Stimulated activated CD8-positive, alpha-beta memory T cell treated with anti-CD3 and anti-CD28 coated beads, Interleukin-4, amount 100 ng/mL, for 1 hour (primary cell): ENCODE measurements at places on chromosomes 13 and 19.

DNA sequence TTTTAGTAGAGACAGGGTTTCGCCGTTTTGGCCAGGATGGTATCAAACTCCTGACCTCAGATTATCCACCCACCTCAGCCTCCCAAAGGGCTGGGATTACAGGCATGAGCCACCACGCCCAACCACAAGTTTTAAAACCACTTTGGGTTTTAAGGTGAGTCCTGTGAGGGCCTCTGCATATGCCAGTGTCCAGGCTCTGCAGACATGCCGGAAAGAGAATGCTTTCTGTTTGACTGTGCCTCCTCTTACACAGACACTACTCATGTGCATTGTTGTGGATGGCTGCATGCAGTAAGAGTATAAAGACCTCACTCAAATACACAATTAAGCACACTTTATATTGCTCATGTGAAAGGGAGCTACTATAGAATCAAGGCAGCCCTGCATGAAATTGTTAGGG lies 20.8 kb upstream of the SLC25A30 start:
- DNase-seq: no peak

DNA sequence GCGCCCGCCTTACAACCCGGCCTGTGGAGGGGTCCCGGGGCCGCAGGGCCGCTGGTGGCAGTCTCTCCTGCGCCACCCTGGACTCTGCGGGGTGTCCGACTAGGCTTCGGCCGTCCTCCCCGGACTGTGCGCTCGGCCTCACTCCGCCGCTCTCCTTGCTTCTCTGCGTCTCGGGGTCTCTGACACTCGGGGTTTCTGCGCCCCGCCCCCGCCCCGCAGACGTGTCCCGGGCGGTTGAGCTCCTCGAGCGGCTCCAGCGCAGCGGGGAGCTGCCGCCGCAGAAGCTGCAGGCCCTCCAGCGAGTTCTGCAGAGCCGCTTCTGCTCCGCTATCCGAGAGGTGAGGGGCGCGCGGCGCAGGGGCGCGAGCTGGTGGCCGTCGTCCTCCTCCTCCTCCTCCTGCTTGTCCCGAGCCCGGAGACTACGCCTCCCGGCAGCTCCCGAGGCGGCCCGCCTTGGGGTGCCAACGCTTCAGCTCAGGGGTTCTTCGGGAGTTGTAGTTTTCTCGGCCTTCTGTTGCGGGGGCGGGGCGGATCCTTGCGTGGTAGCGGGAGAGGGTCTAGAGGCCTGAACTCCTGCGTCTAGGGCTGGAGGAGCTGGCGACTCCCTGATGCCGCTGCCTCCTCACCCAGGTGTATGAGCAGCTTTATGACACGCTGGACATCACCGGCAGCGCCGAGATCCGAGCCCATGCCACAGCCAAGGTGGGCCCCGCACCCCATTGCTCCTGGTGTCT lies 627 bp downstream of the LIN7B start:
- no peak for DNase-seq

- no peak for DNase-seq
These were observed 300.0 kb downstream of the NALCN start for GRCh38 chr13:101116341-101116740.

GRCh38 chr13:108377646-108378206 lies 108.2 kb downstream of the TNFSF13B start:
- DNase-seq: no peak

DNA sequence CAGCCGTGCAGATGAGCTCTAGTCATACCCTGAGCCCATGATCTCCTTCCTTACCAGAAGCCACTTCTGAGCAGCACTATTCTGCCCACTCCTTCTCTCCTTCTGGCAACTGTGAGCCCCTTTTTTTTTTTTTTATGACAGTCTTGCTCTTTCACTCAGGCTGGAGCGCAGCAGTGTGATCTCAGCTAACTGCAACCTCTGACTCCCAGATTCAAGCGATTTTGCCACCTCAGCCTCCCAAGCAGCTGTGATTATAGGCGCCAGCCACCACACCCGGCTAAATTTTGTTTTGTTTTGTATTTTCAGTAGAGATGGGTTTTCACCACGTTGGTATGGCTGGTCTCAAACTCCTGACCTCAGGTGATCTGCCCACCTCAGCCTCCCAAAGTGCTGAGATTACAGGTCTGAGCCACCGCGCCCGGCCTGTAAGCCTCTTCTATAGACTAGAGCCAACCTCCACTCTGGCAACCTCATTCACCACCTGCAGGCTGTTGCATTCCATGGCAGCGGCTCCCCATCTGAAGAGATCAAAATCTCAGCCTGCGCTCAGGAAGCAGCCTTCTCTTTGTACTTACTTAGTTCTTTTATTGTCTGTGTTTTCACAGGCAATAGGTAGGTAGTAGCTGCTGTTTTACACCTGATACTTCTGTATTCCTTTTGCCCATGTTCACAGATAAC lies 34.8 kb upstream of the NDFIP2 start:
- no peak for DNase-seq

- no peak for DNase-seq
These were observed 529.2 kb upstream of the NBEA start for GRCh38 chr13:34412817-34413375.

- DNase-seq: no peak
These were observed 1102.0 kb upstream of the SPRY2 start for GRCh38 chr13:81442904-81443303.

GRCh38 chr13:113044391-113045114 lies 61.0 kb upstream of the F7 start:
- DNase-seq: no peak

DNA sequence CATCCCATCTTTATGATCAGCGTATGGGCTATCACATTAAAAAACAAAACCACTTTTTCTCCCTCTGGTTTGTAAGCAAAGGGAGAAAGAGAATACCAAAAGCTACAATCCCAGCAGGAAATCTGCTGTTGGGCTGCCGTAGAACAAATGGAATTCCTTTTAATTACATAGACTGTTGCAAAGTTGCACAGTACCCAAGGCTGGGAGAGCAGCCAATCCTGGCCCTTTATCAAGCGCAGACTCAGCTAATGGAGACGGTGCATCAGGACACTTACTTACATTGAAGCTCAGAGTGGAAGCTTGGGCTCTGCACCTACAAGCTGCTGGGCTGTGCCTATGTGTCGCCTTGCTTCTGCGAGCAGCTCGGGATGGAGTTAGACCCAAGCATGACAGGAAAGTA lies 15.2 kb downstream of the CCNA1 start:
- DNase-seq: no peak
